ENCODE measurements at places on chromosomes 13 and 19.

DNA sequence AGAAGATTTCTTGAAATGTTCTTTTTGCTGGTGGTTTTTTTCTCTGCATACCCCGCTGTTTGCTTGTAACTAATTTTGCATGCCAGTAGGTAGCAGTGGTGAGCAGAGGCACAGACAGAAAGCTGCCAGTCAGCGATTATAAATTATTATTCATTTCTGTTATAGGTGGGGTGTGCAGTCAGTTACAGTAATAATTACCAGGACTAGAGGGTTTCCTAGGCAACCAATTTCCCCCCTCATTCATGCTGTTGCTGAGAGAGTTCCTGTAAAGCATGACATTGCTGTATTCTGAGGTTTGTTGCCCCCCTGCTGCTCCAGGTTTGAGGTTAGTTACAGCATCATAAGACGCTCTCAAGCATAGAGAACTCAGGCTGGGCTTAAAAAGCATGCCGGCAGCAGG lies 104.5 kb downstream of the URI1 start:
- no peak for DNase-seq

- no peak for DNase-seq
Observed at GRCh38 chr13:50261130-50261901, 246.1 kb downstream of the KCNRG start.

DNA sequence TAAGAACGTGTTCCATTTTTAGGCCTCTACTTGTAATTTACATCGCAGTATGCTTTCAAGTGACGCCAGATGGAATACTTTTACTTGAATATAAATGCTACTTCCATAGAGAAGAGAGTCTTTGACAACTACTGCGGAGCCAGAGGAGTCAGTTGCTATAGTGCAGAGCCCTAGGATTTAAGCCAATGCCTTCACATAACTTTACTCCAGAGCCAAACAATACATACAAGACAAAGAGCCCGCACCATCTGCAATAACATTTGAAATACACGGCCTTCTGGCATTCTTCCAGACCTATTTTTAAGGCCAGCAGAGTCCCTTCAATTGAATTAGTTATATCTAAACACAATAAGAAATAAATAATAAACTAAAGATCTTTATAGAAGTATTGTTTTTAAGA lies 59.4 kb downstream of the XPO4 start:
- no peak for DNase-seq

GRCh38 chr19:3441986-3442329 lies 38.4 kb downstream of the SMIM24 start:
- no peak for DNase-seq

DNA sequence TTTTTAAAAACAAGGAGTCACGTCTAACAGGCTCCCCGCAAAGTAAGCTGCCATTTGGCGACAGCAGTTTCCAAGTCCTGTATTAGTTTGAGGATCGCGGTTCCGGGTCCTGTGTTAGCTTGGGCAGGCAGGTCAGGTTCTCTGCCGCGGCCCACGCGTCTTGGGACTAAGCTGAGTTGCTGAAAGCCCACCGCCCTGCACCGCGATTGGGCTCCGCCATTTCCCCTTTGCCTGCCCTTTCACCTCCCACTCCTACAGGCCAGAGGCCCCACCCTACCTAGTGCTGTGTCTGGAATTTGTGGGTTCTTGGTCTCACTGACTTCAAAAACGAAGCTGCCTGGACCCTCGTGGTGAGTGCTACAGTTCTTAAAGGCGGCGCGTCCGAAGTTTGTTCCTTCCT lies 6.8 kb downstream of the PARP4 start:
- DNase-seq: no peak

DNA sequence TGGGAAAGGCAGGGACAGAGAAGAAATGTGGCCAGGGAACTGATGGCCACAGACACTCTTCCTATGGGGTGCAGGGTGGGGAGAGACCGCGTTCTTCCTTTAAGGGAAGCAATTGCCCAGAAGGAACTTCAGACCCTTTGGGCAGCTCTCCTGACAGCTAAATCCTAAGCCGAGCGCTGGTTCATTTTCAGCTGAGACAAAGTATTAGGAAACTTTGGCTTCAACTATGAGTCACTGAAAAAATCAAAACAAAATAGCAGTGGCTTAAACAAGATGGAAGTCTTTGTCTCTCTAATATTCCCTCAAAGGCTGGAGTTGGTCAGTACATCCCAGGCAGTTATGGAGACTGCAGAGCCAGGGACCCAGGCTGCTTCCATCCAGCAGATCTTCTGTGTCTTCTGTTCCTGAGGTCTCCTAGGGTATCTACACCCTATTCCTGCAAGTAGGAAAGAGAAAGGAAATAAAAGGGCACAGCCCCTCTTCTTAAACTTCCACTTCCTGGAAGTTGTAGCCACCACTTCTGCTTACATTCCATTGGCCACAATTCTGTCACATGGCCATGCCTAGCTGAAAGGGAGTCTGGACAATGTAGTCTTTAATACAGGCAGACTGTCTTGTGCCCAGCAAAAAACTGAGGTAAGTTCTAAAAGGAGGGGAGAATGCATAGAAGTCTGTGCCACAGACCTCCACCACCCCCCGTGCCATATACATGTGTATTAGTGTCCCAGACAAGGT lies 163.5 kb downstream of the KATNAL1 start:
- DNase-seq: no peak

- DNase-seq: no peak
Observed at GRCh38 chr13:24107955-24108614, 52.4 kb upstream of the SPATA13 start.

- DNase-seq: no peak
Observed at GRCh38 chr13:97435323-97435722, 1.4 kb downstream of the RAP2A start.

DNA sequence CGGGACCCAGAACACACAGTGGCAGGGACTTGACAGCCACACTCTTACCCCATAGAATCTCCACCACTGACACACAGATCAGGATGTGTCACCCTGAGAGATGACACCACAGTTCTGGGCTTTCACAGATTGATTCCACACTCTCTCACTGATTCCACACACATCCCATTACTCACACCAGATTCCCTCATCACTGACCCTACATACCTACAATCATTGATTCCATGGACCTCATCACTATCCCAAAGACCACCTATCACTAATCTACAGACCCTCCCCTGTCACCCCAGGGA lies 57.6 kb upstream of the ZNF527 start:
- DNase-seq: no peak

DNA sequence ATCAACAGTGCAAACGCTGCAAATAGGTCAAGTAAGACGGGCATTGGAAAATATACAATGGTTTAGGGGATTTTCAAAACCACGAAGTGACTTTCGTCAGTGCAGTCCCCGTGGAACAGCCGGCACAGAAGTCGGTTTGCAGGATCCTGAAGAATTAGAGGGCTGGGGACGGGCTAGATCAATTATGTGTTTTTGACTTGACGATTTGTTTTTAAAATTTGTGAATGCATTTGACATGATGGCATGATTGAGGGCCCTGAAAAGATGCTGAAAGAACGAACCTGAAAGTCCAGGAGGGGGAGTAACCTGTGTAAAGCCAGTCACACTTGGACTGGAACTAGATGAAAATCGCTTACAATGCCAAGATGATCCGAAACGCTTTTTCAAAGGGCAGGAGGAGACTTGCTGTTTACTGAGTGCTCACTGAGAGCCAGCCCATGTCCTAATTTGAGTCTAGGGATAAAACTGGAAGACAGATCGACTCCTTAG lies 8.9 kb upstream of the DGKH start:
- DNase-seq: peak; percentile 2

DNA sequence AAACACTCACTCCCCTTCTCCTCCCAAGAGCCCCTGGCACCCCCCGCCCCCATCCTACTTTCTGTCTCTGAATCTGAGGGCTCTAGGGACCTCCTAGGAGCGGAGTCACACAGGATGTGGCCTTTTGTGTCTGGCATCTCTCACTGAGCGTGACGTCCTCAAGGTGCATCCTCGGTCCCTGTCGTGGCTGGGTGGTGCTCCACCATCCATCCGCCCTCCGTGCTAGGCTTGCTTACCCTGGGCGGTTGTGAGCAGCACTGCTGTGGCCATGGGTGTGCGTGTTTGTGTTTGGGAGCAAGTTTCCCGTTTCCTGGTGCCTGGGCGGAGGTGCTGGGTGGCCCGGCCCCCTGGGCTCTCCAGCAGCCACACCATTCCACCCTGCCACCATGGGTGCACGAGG lies 12.2 kb downstream of the PLEKHJ1 start:
- no peak for DNase-seq

DNA sequence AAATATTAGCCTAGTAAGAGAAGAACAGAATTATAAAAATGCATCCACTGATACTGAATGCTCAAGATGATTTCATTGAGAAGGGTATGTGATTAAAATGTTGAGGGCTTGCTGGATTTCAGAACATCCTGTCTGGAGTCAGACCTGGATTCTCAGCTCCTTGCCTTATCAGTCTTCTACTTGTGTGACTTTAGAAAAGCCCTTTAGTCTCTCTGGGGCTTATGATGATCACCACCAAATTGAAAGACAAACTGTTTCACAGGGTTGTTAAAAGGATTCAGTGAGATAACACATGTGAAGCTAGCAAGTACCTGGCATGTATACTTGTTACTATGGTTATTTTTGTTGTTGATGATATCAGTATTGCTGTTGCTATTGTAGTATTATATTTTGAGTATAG lies 118.4 kb downstream of the GPC6 start:
- no peak for DNase-seq
